ENCODE measurements at places on chromosomes 3 and 15.

- no peak for DNase-seq
Measured at GRCh38 chr3:4672725-4673275, 179.7 kb downstream of the ITPR1 start.

DNA sequence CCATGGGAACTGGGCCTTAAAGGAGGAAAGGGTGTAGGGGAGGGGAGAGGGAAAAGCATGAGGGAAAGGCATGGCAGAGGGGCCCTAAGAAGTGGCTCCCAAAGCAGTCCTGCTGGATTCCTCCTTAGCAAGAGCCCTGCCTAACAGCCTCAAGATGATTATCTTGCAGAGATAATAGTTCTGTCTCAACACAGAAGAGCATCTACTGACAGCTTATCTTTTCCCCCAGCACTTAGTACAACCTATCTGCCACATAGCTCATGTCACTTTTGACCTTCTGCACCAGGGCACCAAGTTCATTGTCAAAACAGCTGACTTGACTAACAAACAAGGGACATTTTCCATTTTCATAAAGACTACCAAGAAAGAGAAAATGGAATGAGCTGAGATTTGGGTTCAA is 86.3 kb downstream of the ANP32A start:
- DNase-seq, result no peak

GRCh38 chr15:54298396-54298795 is 320.2 kb downstream of the UNC13C start:
- no peak for DNase-seq

DNA sequence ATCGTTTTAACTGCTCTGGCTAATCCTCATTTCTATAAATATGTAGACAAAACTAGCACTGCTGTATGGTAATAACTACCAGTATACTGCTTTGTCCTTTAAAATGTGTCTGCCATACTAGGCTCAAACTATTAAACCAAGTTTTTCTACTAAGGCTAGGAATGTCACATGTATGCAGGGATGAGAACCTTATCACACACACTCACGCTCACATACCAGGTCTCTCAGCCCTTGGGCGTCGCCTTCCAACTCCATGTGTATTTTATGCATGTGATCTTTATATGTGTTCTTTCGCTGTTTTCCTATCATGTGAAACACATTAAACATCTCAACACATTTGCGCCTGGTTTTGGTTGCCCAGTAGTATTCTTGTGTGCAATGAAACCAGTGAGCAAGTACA is 32.6 kb downstream of the ATP2C1 start:
- DNase-seq, result no peak

DNA sequence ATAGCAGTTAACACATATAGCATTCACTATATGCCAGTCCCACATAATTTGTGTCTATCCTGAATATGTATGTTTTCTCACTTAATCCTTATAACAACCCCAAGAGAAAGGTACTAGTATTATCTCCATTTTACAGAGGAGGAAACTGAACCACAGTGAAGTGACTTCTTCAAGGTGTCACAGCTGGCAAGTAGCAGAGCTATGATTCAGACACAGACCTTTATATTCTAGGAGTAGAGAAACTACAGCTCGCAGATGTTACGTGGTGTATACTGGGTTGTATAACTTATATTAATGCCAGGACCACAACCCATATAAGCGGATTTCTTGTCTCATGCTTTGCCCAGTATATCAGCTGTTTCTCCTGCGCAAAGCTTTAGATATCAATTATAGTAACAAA is 29.5 kb upstream of the ICE2 start:
- no peak for DNase-seq

- DNase-seq, result no peak
Measured at GRCh38 chr3:117411971-117412370, 702.4 kb downstream of the TUSC7 start.

- no peak for DNase-seq
Measured at GRCh38 chr3:21892104-21892503, 141.1 kb upstream of the ZNF385D start.

DNA sequence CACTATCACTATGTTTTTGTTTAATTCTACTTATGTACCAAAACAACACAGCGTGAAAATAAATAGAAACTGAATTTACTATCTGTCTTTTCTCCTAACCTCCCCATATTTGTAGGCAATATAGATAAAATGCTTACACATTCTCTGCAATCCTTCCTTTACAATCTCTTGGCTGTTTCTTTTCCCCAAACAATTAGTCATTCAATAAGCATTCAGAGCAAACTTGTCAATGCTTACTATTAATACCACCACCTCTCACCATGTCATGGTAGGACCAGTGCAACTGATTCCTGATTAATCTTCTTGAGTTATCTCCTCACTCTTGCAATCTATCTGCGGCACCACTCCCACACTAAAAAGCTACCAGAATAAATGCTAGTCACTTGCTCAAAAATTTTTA is 74.0 kb upstream of the TTBK2 start:
- no peak for DNase-seq

DNA sequence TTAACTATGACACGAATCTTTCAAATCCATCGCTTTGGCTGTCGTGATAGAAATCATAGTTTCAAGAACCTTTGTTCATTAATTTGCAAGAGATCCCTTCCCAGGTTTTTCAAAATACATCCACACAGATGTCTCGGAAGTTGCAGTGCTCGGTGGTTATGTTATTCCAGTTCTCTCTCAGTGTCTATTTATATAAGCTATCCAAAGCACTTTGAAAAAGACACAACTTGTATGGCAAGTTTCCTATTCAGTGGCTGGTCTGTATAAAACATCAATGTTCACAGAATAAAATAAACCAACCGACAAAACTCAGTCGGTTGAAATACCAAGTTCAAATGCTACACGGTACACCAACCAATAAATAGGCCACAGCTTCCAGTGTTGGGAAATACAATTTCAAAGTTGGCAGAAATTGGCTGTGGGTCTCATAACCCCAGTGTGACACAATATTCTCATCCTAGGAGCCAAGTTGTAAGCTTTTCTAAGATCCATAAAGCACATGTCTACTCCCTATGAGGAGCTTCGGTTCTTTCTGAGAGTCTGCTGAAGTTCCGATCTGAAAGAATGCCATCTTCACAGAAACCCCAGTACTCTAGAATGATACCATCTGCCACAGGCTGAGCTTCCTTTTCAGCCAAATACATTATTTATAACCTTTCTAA is 23.7 kb downstream of the SATB1 start:
- DNase-seq, result no peak

DNA sequence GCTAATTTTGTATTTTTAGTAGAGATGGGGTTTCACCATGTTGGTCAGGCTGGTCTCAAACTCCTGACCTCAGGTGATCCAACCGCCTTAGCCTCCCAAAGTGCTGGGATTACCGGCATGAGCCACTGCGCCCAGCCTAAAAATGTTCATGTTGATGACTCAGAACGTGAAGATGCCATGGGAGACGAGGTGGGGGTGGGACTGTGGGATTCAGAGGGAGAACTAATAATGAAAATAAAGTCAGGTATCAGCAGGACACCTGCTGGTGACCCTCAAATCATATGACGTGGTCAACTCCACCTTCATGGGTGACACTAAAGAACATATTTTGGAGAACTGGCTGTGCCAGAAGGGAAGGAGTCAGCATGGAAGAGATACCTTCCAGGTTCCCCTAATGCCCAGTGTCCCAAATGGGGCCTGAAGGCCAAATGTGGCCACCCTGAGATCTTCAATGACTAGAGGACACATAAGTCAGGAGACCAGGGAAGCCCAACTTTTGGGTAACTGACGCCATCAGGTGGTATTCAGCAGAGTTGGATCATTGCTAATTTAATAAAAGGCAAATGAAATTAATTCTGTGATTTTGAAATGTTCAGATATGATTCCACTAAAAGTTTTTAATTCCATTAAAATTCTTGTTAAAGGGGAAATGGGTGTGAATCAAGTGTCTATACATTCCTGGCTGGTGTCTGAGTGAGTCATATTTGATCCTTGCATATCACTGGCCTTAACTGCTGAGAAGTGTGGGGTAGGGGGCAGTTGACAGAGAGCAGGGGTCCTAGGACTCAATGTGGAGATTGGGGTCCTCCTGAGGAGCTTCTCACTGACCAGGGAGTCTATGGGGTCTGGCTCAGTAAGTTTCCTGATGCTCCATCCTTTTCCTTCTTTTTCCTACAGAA is 88.6 kb upstream of the GSK3B start:
- no peak for DNase-seq

DNA sequence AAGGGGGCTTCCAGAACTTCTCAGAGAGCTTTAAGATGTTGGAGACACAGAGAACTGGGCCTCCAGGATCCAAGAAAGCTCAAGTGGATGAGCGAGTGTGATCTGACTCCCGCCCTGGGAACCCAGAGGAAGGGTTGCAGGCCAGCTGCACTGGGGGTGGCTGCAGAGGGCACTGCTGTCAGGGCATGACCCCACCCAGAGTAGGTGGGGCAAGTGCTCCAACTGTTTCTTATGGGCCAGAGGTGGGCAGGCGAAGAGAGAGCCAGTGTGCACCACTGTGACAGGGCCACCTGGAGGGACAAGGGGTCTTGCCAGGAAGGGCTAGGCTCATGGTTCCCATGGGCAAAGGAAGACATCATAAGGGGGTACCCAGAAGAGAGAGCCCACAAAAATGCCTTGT is 48.8 kb downstream of the EXOG start:
- DNase-seq, result no peak

- no peak for DNase-seq
Measured at GRCh38 chr3:123667784-123668183, 82.9 kb upstream of the HACD2 start.

GRCh38 chr15:67184208-67184925 is 70.1 kb downstream of the AAGAB start:
- DNase-seq, result no peak

DNA sequence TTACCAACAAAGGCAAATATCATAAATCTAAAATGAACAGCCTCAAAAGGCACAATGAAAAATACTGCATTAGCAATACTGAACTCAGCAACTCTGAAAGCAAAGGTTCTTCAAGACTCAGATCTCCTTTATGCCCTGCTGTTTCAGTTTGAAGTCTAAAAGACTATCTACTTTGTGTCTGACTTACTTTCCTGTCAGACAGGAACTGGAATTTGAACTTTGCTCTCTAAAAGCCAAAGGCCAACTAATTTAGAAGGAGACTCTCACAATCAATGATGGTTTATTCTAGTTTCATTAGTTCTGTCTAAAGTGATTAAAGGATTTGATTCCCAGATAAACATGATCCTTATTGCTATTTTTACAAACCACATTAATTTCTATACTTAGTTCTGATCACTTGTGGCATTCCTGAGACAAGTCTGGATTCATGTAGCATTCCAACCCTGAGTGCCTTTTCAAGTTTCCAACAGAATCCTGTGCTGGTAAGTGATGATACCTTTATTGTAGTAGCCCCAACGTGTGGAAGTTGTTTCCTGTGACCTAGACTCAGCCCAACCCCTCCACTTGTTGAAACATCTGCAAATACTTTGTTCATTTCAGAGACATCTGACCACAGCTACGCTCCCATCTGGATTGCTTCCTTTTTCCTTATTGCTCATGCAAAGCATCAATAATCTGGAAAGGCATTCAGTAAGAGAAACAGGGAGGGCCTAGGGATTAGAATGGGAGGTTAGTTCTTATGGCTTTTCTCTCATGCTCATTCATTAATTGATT is 14.9 kb upstream of the LEKR1 start:
- DNase-seq, result no peak

- DNase-seq, result no peak
Measured at GRCh38 chr3:134699721-134700120, 48.9 kb upstream of the KY start.

DNA sequence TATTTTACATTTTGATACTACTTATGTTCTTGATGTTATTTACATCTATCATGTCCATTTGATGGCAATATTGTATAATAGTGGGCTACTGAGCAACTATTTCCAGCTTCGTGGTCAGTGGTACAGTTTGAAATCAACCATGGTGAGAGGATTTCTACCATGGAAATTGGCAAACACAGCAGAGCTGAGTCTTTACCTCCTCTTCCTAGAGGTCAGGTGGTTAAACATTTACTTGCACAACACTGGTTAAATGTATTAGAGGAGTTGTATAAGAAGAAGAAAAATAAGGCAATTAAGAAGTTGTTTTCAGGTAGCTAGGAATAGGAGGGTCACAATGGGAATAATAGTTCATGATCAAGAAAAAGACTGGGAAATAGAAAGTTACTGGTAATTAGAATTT is 7.2 kb upstream of the PPM1L start:
- DNase-seq, result no peak

- DNase-seq, result no peak
Measured at GRCh38 chr3:134392336-134392983, 18.2 kb upstream of the AMOTL2 start.

GRCh38 chr3:178340506-178340905 is 195.7 kb upstream of the KCNMB2 start:
- no peak for DNase-seq

- DNase-seq, result no peak
Measured at GRCh38 chr3:131705558-131706051, 202.8 kb upstream of the MRPL3 start.

- no peak for DNase-seq
Measured at GRCh38 chr3:52443791-52444687, 864 bp downstream of the SEMA3G start.

- no peak for DNase-seq
Measured at GRCh38 chr15:81160312-81161159, 26.5 kb downstream of the CFAP161 start.

GRCh38 chr3:14725013-14725412 is 50.1 kb downstream of the C3orf20 start:
- DNase-seq, result no peak

DNA sequence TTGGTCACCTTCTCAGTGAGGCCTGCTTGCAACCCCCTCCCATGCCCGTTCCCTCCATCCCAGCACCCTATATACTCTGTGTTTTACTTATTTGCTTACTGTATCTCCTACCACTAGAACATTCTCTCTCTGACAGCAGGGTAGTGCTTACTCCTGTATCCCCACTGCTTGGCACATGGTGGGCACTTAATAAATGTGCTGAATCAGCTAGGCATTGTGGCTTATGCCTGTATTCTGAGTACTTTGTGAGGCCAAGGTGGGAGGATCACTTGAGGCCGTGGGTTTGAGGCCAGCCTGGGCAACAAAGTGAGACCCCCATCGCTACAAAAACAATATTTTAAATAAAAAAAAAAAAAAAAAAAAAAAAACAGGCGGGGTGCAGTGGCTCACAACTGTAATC is 7.6 kb upstream of the SHISA5 start:
- no peak for DNase-seq

DNA sequence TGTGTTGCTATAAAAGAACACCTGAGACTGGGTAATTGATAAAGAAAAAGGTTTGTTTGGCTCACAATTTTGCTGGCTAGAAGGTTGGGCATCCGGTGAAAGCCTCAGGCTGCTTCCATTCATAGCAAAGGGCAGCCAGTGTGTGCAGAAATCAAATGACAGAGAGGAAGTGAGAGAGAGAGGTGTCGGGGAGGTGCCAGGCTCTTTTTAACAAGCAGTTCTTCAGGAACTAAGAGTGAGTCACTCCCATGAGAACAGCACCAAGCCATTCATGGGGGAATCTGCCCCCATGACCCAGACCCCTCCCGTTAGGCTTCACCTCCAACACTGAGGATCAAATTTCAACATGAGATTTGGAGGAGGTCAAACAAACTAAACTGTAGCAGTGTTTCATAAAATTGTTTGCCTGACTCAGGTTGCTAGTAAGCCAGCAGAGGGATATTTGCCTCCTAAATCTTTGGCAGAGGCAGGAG is 4.5 kb upstream of the PARP15 start:
- DNase-seq, result no peak

GRCh38 chr3:38554127-38554827 is 58.1 kb downstream of the EXOG start:
- no peak for DNase-seq

Data from NCI-H748 treated with DMSO at 0.1 percent for 48 hours (cell line).